ENCODE measurements at places on chromosomes 11 and 22.

- no peak for DNase-seq
Measured at GRCh38 chr11:133720951-133721350, 124.4 kb downstream of the SPATA19 start.

GRCh38 chr11:30210357-30210756 lies 20.5 kb upstream of the FSHB start:
- no peak for DNase-seq

DNA sequence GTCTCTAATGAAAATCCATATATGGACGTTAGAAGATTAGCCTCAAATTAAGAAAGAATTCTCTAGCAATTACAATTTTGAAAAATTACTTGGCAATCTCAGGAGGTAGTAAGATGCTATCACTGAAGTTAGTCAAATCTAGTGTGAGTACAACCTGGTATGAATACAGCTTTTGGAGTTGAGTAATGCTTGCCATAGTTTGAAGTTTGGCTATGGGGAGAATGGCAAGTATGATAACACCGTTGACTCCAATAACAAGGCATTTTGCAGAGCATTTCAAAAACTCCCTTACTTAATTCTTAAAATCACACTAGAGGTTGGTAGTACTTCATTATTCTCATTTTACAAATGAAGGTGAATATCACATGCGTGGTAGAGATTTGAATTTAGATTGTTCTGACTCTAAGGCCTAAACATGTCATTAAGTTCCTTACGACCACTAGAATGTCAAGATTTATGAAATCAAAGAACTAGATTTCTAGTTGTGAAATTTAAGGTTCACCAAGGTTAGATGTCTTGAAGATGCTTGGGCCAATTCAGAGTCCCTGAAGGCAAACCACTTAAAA lies 355.4 kb downstream of the ETS1 start:
- DNase-seq: no peak

DNA sequence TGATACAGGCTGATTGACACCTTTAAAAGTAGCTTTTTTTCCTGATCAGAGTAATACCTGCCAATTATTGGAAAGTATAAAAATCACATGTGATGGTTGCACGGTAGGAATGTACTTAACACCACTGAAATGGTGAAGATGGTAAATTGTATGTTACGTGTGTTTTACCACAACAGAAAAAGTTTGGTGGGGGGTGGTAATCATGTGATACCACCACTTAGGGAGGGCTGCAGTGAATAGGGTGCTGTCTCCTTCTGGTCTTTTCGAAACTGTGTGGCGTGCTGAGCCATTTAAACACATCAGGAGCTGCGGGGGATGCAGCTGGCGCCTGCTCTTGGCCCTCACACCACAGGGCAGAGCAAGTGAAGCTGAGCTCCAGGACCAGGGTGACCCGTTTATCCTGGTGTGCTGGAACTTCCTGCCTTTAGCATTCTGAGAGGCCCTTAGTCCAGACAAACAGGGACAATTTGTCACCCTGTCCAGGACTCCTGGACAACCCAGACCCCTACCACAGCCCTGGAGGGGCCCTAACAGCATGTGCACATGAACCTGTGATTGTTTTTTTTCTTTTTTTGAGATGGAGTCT lies 2.6 kb downstream of the SYNGR1 start:
- no peak for DNase-seq

GRCh38 chr11:45176996-45177395 lies 30.6 kb downstream of the PRDM11 start:
- DNase-seq: no peak

- DNase-seq: no peak
Measured at GRCh38 chr11:23453522-23453921, 593.2 kb upstream of the CCDC179 start.

GRCh38 chr11:64222651-64223000 lies 3.4 kb downstream of the TRPT1 start:
- no peak for DNase-seq

DNA sequence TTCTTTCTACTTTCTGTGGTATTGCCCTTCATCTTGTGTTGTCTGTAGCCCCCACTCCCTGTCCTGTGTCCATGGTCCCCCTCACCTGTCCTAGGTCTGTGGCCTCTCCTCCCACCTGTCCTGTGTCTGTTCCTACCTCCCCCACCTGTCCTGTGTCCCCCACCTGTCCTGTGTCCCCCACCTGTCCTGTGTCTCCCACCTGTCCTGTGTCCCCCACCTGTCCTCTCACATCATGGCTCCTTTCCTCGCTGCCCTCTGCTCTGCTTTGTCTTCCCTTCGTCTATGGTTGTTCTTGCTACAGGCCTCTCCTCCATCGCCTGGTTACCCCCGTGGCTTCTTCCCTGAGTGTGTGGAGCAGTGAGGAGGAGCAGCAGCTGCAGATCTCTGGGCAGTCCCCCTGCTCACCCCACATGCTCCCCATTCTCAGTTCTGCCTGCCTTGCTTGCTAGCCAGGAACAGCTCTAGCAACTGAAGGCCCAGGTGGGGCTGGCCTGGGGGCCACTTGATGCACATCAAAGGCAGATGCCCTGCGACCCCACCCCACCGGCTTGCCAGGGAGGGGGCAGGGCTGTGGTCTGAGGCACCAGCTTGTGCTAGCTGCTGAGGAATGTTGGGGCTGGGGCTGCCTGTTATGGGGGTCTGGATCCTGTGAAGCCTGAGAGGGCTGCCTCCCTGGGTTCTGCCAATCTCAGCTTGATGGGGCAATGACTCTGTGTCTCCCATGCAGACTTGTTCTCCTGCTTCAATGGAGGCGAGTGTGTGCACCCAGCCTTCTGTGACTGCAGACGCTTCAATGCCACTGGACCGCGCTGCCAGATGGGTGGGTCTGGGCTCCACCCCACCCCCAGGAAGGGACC lies 5.6 kb downstream of the OTOG start:
- no peak for DNase-seq

GRCh38 chr11:29612423-29612822 lies 404.4 kb downstream of the KCNA4 start:
- DNase-seq: no peak

- DNase-seq: no peak
Measured at GRCh38 chr11:35337136-35337913, 82.0 kb downstream of the SLC1A2 start.

GRCh38 chr11:121337078-121337477 lies 44.5 kb downstream of the SC5D start:
- no peak for DNase-seq

GRCh38 chr22:20584872-20585638 lies 77.6 kb downstream of the MED15 start:
- no peak for DNase-seq

DNA sequence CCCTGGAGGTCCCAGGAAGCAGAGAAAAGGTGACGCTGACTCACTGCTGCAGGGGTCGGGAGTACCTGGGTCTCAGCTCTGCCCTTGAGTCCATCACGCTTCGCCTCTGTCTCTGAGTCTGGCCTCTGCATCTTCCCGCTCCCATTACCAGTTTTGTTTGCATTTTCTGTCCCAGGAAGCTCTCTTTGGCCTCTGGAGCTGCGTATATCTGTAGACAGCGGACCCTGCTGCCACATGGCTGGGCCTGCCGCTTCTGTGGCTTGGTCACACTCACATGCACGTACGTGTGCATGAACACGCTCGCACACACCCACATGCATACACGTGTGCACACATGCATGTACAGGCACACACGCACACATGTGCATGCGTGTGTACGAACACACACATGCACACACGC lies 20.8 kb upstream of the APOBEC3A start:
- no peak for DNase-seq

DNA sequence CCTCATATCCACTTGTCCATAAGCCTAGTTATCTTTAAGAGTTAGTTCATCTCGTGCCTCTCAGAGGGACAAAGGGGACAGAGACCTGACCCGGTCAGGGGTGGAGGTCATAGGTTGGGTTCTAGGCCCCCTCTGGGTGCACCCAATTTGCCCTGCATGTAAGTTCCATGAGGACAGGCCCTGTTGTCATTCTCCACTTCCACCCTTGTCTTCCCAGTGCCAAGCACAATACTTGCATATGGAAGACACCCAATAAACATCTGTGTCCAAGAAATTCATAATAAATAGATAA lies 1.3 kb upstream of the YIF1A start:
- no peak for DNase-seq

DNA sequence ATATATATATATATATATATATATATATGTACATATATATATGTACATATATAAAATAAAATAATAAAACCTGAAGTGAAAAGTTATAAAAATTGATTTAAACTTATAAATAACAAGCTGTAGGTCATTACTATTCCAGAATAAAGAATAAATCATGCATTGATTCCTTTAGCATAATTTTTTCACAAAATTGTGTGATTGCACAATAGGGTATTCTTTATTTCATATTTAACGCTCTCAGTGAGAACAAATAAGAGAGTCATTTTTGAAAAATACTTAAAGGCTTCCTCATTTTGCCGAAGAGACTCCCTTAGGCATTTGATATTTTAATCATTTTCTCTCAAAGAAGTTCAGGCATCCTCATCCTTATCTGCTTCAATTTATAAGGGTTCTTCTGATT lies 41.3 kb upstream of the API5 start:
- DNase-seq: no peak

Measured in T-helper 9 cell (primary cell).